Jurkat, Clone E6-1 (cell line): ENCODE measurements at places on chromosomes 5 and 9.

DNA sequence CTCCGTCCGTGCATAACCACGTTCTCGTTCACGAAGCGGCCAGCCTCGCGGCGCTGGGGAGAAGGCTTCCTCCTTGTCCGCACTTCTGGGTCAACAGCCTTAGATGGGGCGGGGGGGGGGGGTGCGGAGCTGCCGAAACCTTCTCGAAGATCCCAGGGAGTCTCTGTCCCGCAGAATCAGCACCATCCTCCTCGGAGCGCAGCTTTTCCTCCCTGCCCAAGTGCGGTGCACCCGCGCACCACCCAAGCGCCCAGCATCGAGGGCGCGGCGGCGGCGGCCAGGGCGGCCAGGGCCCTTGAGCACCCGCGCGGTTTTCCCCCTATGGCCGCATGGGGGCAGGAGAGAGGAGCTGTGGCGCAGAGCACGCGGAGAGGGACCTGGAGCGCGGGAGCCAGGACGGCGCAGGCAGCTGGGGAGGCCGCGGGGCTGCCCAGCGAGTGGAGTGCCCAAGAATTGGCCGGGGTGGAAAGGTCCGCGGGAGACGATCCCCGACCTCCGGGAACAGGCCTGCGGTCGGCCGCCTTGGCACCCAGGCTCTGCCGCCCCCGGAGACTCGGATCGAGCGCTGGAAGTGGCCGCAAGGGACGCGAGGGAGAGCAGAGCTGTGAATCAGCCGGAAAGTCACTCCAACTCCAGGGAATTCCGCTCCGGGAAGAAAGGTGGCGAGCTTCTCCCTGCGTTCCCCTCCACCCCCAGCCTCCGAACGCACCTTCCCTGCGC is 43.1 kb downstream of the TMEM174 start:
- DNase-seq = no peak

DNA sequence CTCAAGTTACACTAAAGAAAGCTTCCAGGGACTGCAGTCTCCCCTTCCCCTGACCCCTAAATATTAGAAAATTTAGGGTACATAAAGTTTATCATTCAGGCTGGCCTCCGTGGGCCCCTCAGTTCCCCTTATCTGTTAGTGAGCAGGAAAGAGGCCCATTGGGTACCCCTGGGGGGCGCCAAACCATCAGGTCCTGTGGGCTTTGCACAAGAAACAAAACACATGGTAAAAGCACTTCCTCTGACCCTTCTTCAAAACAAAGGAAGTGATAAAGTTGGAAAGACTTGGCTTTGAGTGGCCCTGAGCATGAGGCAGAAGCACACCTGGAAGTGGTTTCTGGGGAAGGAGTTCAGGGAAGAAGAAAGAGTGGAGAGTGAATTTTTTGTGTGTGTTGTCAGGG is 213.0 kb downstream of the SMARCA2 start:
- peak; percentile 22 for DNase-seq

DNA sequence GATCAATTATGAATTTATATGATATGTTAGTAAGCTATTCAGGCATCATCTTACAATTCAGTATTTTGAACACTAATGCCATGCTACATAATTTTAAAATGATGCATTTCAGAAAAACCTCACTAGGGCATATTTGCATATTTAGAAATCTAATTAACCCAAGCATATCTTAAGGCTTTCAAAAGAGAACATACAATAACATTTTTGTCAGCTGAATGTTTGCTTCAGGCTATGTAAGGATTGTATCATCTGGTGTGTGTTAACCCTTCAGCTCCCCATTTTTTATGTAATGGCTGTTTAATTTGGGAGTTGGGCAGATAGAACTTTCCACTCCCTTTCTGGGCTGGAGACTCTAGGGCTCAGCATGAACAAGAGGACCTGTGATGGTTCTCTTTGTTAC is 299.1 kb upstream of the EFNA5 start:
- no peak for DNase-seq

DNA sequence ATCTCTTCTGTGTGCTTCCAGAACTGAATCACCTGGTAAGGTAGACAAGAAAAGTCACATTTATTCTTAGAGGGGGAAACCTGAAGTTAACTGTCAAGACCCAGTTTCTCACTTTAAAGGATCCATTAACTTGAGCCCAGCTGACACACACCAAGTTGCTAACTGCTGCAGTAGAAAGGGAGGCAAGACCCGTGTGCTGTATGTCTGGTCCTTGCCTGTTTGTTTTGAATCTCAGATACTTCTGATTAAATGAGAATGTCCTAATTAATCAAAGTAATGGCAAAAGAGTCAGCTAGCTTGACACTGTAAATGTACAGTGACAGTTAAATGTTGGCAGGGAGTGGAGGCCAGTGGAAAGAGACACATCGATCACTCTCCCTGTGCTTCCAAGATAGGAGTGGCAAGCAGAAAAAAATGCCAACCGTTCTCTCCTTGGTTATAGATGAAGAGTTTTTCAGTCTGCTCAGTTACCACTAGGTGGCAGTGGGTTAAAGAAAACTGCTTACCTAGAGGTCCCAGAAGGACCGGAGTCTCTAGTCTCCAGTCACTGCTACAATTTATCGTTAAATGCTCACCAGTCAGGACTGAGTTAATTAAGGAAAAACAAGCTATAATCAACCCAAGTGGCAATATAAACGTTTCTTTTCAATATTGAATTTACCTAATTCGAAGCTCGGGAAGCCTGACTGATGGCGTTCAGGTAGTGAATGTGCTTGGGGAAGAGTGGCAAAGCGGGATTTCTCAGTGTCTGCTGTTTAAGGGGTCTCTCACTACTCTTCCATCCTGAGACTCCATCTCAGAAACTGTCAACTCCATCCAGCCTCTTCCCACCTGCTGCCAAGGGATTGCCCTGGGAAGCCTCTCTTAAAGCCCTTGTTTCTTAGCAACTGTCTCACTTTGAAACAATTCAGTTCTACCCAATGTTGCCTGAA is 18.4 kb downstream of the LSM11 start:
- DNase-seq = peak; percentile 58

GRCh38 chr5:160097991-160098390 is 21.3 kb downstream of the PWWP2A start:
- no peak for DNase-seq

DNA sequence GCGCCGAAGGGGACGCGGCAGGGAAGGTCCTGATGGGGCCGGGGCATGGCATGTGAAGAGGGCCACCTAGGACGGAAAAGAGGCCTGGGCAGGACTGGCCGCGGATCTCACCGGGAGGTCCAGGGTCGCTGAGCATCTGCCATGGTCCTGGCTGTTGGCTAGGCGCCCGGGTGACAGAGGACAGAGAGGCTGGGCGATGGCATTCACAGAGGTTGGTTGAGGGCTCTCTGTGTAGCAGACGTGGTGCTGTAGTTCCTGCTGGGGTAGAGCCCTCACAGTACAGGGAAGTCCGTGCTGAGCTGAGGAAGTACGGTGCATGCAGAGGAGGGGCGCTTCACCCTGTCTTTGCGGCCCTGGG is 427 bp downstream of the PCYOX1L start:
- DNase-seq = no peak

- no peak for DNase-seq
Measured at GRCh38 chr9:129398961-129399633, 221.0 kb upstream of the IER5L start.

DNA sequence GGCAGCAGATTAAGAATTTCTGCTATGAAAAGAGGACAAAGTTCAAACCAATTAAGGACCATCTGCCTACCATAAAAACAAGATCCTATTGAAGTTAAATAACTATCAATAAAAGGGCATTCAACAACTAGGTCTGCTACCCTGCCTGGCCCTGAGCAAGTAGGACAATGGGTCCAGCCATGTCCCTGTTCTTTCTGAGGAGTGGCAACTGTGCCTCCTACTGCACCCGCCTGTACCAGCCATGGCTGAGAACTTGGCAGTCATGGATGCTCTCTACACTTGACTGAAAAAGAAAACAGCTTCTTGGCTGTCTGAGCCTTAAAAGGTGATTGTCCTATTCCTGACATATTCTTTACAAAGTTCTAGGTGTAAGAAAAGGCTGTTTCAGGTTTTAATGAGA is 652.4 kb downstream of the PDE4D start:
- no peak for DNase-seq

- no peak for DNase-seq
Measured at GRCh38 chr5:125301711-125302110, 555.3 kb upstream of the ZNF608 start.

GRCh38 chr9:89493181-89493580 is 4.7 kb downstream of the SEMA4D start:
- no peak for DNase-seq

GRCh38 chr5:73989956-73990355 is 364.0 kb downstream of the ARHGEF28 start:
- DNase-seq = no peak

DNA sequence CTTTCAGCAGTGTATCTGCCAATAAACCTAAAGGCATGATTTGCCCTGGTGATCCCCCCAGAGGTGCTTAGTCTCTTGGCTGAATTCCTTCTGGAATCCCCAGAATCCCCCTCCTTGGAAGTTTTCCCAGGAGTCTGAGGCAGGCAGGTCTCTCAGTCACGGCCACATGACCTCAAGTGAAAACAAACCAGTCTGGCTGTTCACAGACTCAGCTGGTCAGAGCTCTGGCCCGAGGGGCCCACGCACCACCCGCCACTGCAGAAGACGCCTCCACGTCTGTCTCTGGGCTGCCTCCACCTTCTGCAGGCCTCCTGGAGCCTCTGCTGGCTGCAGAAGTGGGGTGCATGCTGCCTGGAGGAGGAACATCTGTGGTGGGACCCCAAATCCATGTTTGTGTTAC is 52.5 kb downstream of the HRH2 start:
- no peak for DNase-seq

GRCh38 chr9:1875921-1876448 is 139.2 kb upstream of the SMARCA2 start:
- no peak for DNase-seq

DNA sequence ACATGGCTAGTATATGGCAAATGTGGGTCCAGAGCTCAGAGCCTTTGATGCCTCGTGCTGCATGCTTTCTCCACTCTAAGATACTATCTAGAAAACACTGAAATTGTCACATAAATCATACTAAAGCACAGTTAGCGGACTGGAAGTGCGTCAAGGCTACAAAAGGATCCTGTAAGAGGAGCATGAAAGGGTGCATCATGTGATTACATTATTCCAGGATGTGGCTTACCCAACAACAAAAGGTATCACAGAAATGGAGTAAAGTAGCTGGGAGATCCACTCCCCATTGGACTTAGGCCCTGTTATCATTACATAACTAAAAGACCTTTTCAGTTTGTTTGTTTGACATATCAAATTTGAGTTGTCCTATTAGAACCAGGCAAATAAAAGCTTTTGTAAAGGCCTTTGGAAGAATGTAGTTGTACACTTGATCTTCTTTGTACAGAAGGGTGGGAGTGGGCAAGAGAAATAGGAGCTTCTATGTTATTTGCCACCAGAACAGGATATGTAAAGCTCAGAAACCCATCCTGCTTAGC is 6.9 kb downstream of the SLC31A1 start:
- peak; percentile 58 for DNase-seq

DNA sequence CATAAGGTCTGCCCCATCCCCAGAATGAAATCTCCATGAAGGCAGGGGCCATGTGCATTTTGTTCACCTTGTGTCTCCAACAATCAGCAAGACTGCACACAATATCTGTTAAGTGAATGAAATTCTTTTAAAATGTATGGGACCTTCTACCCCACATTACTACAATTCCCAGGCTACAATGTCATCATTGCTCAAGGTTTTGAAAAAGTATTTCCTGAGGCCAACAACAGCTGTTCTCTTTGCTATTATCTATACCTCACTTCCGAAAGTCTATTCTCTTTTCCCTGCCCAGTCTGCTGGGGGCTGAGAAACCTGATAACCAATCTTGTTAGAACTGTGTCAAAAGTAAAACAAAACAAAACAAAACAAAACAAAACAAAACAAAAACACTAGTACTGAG is 29.2 kb downstream of the HOMER1 start:
- no peak for DNase-seq

DNA sequence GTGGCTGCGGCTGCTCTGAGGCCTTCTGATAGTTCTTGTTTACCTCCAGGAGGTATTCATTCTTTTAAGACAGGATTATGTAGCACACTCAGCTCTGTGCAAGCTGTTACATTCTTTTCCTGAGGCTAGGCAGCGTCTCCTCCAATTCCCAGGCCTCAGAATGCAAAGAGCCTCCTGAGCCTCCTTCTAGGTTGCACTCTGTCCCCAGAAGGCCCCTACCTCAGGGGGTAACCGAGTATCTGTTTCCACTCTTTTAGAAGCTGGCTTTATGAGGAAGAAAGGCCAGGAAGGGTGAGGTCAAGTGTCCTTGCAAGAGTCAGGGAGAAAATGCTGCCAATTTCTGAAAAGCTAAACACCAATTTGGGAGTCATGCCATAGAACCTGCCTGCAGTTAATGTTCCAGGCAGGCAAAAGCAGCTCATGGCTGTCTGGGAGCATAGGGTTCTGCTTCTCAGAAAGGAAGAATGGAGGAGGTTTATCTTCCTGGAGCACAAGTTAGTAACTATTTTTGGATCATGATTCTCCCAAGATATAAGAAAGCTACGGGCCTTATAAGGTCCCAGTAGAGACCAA is 178.9 kb downstream of the SEMA6A start:
- DNase-seq = no peak

DNA sequence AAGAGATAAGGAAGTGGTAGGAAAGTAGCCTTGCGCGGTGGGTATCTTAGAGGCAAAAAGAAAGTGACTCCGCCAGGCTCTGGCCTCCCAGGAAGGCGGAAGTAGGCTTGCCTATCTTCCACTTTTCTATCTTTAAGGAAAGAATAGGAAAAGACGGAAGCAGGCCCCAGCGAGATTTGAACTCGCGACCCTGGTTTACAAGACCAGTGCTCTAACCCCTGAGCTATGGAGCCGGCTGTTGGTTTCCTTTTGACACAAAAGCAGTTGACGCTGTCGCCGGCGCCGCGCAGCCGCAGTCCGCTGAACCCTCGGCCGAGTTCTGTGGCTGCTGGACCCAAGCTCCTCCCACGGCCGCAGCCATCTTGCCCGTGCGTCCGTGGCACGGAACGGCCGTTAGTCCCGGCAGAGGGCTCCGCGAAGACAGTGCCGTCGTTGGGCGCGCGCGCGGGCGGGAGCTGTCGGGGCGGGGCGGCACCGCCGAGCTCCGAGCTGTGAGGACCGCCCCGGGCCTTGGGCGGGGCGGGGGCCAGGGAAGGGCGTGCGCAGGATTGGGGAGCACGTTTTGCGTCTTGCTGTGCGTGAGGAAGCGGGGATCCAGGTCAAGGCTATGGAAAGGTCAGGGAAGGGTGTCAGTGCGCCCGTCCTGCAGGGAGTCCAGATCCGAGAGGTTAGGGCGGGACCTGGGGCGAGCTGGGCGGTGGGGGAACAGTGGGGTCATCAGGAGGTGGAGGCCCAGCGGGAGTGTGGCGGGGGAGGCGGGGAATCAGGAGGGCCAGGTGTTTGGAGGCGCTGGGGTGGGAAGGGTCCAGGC is 13.3 kb downstream of the TRIM7 start:
- DNase-seq = peak; percentile 89

- no peak for DNase-seq
Measured at GRCh38 chr9:22307013-22307711, 139.5 kb upstream of the DMRTA1 start.

DNA sequence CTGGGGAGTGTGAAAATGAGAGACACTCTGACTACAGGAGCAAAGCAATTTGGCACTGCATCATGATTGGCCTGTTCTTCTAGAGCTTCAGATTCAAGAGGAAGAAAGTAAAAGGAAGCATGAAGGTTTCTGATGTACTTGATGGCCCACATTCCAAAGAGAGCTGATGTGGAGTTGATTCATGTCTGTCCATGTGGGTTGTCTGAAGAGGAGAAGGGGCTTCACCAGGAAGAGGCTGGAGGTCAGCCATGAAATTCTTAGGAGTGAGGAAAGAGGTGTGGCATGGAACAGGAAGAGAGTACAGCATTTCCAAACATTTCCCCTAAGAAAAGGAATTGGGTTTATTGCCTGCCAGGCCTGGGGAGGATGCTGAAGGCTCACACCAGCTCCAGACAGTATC is 70.7 kb downstream of the PTCD2 start:
- DNase-seq = no peak
